ENCODE measurements at places on chromosomes 2 and 18.
A peak's percentile ranks its signal among the peaks of the same experiment; 100 is the strongest.

GRCh38 chr2:194822657-194823056 lies 834.4 kb upstream of the SLC39A10 start:
- DNase-seq = no peak

DNA sequence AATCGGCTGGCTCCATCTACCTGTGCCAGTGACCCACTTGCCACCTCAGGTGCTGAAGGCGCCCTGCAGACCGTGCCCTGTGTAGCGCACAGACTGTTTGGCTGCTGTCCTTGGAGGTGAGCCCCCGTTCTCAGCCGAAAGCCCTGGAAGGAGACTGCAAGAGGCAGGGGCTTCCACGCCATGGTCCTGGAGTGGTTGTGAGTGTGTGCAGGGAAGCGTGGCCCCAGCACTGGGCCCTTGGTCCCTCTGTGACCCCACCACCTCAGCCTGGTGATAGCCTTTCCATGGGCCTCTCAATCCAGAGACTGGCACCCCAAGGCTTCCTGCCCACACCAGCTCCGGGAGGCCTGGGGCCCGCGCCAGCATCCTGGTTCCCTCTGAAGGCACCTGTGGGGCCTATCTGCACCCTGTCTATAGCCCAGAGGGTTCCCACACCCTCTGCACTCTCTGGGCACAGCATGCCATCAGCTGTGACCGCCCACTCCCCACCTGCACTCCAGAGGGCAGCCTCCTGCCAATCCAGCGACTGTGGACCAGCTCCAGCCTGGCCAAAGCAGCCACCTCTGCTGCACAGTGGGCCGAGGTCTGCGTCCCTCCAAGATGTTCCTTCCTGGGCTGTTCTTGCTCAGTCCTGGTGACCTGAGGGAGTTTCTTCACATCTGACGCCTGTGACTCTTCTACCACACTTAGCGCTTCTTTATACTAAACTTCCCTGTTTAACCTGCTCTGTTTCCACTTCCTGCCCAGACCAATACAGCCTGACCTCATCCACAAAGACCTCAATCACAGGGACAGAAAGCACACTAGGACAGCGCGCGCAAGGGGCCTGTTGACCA lies 109.5 kb downstream of the EIPR1 start:
- no peak for DNase-seq

DNA sequence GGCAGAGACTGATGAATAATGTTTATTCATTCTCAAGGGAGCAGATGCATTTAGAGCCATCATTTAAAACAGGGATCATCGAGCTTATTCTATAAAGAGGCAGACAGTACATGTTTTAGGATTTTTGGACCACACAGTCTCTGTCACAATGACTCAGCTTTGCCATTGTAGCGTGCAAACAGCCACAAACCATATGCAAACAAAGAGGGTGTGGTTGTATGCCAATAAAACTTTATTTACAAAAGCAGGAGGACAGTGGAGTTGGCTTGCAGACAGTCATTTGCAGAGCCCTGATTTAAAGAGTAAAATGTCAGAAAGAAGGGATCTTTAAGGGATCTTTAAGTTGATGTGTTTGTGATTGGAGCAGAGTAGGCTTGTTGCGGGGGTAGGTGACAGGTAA lies 51.5 kb downstream of the SMIM21 start:
- DNase-seq = peak; percentile 8

DNA sequence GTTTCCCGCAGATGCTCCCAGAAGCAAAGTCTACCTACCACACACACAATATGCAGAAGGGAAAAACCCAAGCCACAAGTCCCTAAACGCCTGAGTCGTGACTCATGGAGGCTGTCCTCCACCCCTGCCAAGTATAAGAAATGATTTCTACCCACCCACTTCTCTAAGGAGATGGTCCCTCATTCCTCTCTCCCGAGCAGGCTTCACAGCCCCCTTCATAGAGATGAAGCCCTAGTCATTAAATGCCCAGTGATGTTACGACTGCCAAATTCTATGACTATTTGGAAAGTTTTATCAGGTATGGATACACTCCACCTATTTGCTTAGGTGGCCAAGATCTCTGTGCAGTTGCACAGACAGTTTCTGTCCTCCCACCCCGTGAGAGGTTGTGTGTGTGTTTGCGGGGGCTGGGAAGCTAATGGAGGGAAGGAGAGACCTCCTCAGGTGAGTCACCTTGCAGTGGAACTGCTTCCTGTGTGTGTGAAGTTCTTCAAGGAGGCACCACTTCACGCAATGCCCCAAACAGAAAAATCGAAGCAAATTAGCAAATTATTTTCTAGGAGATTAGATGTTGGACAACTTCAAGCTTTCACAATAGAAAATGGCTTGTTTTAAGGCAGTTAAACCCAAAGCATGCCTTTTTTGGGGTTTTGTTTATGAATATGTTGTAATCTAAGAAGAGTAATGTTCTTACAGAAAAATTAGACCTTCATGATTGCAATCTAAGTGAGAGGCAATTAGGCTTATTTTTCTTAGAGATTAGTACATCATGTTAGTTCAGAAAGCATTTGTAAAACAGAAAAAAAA lies 175.2 kb downstream of the TGIF1 start:
- peak; percentile 90 for DNase-seq

DNA sequence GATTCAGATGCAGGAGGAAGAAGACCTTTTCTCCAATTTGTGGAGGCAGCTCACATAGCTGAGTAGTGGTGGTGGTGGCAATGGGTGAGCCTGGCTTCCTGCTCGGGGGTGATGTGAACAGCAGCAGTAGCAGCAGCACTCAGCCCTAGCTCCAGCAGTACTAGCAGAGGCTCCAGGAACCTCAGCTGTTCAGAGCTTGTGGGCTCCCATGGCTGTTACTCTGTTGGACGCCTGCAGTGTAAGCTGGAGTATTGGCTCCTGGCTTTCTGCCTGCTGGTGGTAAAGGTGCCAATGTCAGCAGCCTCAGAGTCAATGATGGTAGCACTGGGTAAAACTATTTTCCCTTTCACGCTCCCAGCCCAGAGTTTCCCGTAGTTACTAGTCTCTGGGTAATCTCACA lies 3.1 kb upstream of the SEH1L start:
- DNase-seq = no peak

DNA sequence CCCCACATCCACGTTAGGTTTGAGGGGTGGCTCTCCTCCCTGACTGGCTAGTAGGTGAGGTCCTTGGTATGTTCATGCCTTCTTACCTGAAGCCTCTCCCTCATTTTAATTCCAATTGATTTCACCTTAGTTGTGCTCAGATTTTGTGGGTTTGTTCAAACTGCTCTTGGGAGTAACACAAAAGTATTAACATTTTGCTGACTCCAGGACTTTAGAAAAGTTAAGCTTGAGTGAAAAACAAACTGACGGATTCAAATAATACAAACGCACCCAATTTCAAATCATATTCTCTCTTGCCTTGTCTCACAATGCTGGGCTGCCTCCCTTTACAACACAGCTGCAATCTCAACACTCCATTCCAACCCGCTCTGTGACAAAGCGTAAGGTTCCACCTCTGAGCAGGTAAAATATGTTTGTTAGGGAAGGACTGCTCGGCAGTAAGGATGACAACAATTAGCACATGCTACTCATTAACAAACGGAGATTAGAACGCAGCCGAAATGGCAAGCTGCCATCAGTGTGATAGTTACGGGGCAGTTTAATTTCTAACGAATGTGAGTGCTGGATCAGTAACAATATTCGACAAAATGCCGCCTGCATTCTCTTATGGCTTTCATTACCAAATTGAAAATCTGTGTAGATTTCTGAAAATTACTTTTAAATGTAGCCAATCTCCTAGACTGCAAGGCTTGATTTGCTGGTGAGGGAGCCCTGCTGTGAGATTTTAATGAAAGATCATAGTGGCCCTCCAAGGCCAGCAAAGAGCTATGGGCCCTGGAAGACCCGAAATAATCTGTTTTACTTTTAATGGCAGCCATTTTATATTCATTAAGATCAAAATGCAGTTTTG lies 730.6 kb upstream of the FANCL start:
- DNase-seq = no peak

- no peak for DNase-seq
These were observed 268.5 kb upstream of the HDAC4 start for GRCh38 chr2:239669181-239669898.
